ENCODE measurements at places on chromosomes 6 and 20.

GRCh38 chr6:5042436-5042835 lies 38.6 kb upstream of the RPP40 start:
- no peak for DNase-seq

- no peak for DNase-seq
Observed at GRCh38 chr6:22298475-22298890, 1.6 kb upstream of the PRL start.

GRCh38 chr6:82904860-82905259 lies 160.8 kb downstream of the UBE3D start:
- DNase-seq: no peak

DNA sequence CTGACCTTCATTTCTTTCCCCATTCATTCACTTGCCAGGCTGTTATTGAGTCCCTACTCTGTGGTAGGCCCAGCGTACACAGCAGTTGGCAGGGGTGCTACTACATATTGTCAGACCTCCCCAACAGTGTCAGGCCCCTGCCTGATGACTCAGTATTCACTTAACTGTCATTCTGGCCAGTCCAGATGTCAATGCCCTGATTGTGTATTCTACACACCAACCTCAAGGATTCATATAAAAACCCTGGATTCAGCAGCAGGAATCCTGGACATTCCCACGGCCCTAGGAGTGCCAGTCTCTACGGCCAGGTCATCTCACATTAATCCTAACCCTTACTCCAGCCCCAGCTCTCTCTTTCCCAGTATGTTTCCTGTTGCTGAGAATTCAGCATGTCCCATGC lies 151.5 kb downstream of the TASP1 start:
- no peak for DNase-seq

GRCh38 chr20:21101453-21101931 lies 4.7 kb downstream of the LINC00237 start:
- DNase-seq: no peak

DNA sequence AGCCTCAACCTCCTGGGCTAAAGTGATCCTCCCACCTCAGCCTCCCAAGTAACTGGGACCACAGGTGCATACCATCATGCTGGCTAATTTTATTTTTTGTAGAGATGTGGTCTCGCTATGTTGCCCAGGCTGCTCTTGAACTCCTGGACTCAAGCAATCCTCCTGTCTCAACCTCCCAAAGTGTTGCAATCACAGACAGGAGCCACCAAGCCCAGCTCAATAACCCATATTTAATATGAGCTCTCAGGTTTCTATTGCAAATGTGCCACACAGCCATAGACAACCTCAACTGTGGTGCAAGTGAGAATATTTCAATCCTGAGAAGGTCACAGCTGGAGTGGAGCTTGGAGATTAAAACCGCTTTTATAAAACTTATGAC lies 14.4 kb downstream of the JPH2 start:
- no peak for DNase-seq

- no peak for DNase-seq
Observed at GRCh38 chr6:36886950-36887618, 1.3 kb downstream of the C6orf89 start.

- DNase-seq: peak; percentile 21
Observed at GRCh38 chr20:52049001-52049731, 142.4 kb downstream of the ZFP64 start.

- no peak for DNase-seq
Observed at GRCh38 chr20:34350095-34350494, 13.0 kb upstream of the ITCH start.

- DNase-seq: no peak
Observed at GRCh38 chr6:105783333-105783935, 302.7 kb upstream of the PRDM1 start.

GRCh38 chr6:82507112-82507511 lies 143.5 kb downstream of the TPBG start:
- no peak for DNase-seq

DNA sequence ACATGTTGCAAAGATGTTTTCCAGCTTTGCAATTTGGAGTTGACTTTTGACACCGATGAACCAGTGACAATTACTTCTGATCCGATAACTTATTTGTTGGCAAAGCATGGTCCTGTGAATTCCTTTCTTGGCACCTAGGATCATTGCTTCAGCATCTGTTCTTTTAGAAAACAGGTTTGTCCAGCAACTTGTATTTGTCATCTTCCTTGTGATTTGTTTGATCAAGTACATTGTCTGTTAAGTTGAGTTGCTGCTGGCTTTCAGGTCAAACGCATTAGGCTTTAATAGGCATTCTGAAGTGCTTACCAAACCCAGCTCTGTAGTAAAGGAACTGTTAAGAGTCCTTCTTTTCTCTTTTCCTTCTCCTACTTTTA lies 192.4 kb upstream of the ZNF217 start:
- DNase-seq: no peak

DNA sequence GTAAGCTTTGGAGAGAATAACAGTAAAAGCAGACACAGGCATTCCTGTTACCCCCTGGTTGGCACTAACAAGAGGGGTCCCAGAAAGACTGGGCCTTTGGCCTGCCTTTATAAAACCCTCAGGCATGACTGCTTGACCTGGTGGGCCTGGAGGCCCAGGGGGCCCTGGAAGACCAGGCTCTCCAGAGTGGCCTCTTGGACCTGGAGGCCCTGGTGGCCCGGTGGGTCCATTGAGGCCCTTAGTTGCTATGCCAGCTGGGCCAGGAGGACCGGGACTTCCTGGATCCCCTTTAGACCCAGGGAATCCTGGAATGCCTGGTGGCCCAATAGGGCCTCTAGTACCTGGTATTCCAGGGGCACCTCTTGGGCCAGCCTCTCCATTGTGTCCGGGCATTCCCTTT lies 5.5 kb downstream of the COL10A1 start:
- no peak for DNase-seq

DNA sequence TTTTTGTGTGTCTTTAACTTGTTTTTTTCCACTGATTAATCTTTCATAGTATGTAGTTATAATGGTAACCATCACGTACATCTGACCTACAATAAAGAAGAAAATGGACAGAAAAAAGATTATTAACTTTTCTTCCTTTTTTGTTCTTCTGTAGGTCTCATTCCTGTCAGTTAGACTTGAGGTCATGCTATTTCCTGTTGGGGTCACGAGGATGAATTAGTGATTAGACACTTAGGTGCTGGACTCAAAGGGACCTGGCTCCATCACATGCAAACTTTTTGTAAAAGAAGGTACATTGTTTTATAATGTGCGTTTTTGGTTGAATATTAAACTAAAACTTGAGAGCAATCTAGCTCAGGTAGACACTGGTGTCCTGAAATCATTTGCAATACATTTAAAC lies 14.8 kb downstream of the MARCKS start:
- DNase-seq: no peak

Measured in GM04503 (cell line).